NCI-H526 treated with DMSO at 0.1 percent for 48 hours (cell line): ENCODE measurements at places on chromosomes 7 and 10.

DNA sequence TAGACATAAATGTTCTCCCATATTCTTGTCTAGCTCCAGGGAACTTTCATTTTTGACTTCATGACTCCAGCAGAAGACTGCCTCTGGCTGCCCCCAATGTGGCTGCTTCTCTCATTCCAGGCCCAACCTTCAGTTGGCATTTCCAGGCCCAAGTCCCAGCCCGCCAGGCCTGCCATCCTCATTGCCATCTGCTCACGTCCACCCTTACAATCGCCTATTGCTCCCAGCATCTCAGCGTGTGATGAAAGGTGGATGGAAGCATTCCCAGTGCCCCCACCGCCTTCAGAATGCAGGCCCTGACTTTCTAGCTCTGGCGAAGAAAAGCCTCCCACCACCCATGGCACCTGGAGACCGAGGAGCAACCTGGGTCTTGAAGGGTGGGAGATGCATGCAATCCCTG lies 132.1 kb upstream of the LANCL2 start:
- DNase-seq: no peak

DNA sequence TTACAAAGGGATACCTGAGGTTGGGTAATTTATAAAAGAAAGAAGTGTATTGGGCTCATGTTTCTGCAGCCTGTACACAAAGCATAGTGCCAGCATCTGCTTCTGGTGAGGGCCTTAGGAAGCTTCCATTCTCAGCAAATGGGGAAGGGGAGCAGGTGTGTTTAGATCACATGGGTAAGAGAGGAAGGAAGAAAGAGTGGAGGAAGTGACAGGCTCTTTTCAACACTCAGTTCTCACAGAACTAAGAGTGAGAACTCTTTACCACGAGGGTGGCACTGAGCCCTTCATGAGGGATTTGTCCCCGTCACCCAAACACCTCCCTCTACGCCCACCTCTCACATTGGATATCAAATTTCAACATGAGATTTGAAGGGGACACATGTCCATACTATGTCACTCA lies 506 bp upstream of the FAM170B start:
- no peak for DNase-seq

GRCh38 chr10:31707093-31708039 lies 221.3 kb downstream of the ARHGAP12 start:
- no peak for DNase-seq

DNA sequence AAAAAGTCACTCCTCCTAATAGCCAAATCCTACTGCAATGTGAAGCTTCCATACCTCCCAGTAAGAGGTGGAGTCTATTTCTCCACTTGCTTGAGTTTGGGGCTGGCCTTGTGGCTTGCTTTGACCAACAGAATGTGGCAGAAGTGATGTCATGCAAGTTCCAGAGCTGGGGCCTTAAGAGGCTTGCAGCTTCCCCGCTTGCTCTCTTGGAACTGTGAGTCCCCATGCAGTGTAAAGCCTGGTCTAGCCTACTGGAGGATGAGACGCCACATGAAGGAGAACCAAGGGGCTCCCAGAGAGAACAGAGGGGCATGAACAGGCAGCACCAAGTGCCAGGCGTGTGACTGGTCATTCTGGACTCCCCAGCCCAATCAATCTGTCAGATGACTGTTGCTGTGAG lies 58.6 kb upstream of the OPALIN start:
- DNase-seq: no peak

DNA sequence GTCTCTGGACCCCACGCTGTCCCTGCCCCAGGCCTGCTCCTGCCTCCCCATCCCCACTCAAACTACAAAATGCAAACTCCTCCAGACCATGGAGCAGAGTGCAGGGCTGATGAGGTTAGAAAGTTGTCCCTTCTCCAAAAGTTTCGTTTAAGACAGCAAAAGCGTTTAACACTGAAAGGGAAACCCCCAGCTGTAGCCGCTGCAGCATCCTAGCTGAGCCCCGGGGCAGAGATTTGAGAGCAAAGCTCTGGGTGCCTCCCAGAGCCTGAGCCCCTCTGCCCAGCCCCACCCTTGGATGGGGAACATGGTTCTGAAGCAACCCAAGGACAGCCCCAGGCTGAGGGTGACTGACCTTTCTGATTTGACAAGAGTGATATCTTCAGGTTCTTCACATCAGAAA lies 52.8 kb upstream of the ENO4 start:
- DNase-seq: no peak

- DNase-seq: no peak
Observed at GRCh38 chr10:35435824-35436223, 99.5 kb downstream of the CCNY start.

DNA sequence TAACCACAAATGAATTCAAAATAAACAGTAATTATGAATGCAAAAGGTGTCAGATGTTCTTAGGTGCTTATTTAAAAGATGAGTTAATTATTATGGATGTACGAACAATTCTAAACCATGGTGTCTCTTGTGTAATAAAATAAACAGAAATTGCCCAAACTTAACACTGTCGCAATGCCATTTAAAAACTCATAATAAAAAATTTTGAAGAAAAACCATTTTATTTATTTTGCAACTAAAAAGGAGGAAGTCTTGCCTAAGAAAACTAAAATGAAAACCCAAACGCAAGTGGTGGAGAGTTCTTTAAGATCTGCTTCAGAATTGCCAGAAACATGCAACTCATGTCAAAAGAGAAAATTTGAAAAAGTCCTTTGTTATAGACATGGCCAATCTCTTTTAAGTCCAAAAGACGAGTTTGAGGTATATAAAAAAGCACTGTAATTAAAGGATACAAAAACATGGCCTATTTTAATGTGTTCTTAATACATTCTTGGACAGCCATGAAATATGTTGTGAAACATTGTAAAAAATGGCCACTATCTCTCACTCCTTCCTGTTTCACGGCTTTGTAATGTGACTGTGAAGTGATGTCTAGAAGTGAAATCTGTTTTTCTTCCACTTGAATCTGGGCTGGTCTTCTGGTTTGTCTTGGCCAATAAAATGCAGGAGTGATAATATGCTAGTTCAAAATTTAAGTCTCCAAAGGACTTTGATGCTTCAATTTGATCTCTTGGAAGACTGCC lies 322.9 kb downstream of the PRPF18 start:
- no peak for DNase-seq

- no peak for DNase-seq
Observed at GRCh38 chr7:98562381-98562823, 54.7 kb upstream of the NPTX2 start.

- DNase-seq: no peak
Observed at GRCh38 chr7:137146012-137146455, 197.5 kb downstream of the PTN start.

- DNase-seq: no peak
Observed at GRCh38 chr10:95337423-95338160, 46.8 kb upstream of the PDLIM1 start.

GRCh38 chr7:106589198-106589879 lies 71.6 kb downstream of the CCDC71L start:
- no peak for DNase-seq

DNA sequence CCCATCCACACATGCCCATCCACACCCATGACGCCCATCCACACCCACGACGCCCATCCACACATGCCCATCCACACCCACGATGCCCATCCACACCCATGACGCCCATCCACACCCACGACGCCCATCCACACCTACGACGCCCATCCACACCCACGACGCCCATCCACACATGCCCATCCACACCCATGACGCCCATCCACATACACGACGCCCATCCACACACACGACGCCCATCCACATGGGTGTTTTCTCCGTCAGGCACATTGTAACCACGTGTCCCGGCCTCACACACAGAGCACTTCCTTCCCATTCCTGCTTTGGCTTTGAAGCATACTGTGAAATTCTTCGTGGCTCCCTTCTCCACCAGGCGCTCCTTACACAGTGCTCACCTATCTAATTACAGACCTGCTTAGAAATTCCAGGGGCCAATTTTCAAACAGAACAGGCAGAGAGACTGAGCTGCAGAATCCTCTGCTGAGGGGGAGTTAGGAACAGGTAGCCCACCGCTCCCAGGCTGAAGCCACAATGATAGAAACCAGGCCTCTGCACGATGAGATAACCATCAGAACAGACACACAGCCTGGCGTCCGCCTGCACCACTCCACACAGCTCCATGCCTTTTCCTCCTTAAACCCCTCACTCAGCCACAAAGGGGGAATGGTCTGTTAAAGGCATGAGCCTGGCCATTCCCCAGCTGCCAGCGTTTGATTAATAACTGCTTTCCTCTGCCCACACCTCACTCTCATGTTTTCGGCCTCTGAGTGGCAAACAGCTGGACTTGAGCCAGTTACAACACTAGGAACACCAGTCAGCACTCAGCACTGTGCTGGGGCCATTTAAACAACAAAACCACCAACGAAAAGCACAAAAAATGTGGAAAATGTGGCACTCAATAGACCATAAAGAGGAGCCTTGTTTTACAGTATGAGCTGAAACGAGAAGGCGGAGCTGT lies 501.6 kb downstream of the PTPRN2 start:
- no peak for DNase-seq

DNA sequence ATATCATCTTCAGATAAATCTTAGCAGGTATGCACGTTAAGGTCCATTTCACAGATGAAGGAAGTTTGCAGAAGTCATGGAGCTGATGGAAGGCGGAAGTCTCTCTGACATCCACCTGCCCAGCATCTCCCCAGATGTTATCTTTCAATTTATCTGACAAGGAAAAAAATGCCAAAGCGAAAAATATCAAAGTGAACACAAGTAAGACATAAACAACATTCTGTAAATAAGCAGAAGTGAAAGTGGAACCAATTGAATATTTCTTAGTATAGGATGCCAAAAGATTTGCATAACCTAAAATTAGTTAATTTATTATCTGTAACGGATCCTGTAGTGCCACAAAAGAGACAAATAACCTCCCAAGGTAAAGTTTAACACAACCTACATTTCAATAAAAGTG lies 73.6 kb upstream of the NEBL start:
- DNase-seq: no peak

DNA sequence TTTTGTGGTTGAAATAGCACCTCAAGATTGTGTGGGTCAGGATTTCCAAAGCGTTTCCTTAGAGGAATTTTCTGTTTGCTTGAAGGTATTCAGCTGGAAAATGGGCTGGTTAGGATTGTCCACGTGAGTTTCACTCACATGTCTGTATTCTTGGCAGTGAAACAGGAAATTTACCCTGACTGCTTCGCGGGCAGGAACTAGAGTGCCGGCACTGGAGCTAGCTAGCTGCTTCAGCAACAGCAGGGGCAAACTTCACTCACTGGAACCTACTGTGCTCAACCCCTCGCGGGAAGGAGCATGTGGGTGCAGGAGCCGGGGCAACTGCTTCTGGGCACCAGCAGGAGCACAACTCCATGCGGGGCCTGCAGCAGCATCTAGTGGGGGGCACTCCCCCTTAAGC lies 38.0 kb upstream of the RTKN2 start:
- DNase-seq: no peak

DNA sequence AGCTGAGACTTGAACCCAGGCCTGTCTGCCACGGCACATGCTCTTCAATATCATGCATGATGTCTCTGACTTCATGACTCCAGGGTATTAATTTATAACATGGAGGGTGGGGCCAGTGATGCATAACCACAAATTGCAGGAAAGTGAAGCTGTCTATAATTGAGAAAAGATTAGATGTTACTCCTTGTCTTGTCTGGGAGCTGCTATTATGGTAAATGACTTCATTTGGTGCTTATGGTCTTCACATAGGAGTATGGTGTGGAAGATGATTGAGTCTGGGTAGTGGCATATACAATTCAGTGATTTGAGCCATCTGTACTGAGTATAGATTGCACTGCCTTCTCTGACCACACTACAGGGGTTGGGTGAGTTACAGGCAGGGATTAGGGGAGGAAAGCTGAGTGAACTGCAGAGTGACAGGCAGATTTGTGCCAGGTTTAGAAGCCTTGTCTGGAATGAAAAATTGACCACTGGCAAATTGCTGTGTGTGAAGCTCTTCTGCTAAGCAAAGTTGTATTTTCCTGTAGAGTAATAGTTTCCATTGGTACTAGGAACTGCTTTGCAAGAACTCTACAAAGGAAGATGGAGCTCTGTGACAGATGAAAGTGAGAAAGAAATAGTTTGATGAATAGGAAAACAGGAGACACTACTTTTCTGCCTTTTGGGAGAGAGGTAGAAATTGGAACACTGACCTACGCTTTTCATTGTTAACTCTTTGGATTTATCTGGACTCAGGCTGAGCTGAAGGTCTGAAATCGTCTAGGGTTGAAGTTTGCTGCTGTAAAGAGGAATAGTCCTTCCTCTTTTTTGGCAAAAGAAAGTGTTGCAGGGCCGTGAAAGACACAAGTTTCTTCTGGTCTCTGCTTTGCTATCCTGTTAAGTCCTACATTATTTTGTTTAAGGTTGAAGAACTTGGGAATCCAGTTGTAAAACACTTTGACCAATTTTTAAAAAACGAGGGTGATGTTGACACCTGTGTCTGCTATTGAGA lies 2.7 kb downstream of the SND1 start:
- DNase-seq: no peak

DNA sequence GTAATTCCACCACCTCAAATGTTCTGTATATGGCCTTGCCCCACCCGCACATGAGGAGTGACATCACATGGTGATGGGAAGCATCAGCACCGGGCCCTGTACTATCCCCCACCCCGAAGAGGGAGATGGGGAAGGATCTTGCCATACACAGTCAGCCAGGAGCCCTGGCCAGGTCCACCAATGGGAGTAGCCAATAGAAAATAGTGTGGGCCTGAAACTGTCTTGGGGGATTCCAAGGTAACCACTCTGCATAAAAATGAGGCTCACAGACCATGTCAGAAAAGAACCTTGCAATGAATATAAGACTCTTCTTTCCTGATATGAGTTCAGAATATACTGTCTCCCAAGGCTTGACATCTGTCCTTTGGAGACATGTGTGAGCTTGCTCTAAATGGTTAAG lies 51.1 kb downstream of the ADRB1 start:
- DNase-seq: no peak

GRCh38 chr7:77570330-77571011 lies 33.4 kb downstream of the PTPN12 start:
- DNase-seq: no peak

- no peak for DNase-seq
Observed at GRCh38 chr7:74012842-74013249, 15.1 kb upstream of the ELN start.

GRCh38 chr7:103704701-103705100 lies 258.7 kb upstream of the SLC26A5 start:
- no peak for DNase-seq

- no peak for DNase-seq
Observed at GRCh38 chr7:84176716-84177115, 17.9 kb downstream of the SEMA3A start.
